Adrenal gland (tissue), 19 donors: ENCODE measurements at places on chromosomes 7 and 10.

- no peak for DNase-seq
Observed at GRCh38 chr7:28739826-28740225, 218.3 kb downstream of the TRIL start.

DNA sequence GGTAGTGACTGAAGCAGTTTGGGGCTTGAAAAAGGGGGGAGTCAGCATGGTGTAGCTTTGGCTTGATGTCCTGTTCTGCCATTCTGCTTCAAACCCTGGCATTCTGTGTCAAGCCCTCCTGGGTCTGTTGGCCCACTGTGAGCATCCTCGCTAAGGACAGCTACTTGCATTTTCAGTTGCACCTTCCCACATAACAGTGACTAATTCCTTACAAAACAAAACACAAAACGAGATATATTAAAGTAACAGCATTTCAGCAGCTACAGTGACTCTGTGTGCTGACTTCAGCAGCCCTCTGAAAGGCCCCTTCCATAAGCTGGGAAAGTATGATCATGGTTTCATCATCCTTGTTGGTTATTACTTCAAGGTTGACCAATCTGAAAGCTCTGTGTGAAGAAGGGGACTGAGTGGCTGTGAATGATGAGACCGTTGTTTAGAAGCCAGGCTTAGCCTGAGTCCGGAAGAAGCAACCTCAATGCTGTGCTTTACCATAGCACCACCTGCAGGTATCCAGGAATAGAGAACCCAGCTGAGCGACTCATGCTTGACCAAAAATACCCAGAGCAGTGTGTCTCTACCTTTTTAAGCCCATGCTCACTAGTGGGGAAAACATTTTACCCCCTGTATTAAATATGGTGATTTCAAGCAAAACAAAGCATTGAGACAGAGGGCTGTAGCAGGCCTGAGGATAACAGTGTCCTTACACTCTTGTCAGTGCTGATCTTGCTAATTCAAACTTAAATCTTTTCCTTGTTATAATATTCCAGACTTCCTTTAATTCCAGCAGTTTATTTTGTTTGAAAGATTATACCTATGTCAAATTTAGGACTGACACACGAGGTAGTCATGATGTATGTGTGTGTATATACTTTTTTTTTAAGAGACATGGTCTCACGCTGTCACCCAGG lies 42.6 kb upstream of the CC2D2B start:
- peak; percentile 38 for DNase-seq

DNA sequence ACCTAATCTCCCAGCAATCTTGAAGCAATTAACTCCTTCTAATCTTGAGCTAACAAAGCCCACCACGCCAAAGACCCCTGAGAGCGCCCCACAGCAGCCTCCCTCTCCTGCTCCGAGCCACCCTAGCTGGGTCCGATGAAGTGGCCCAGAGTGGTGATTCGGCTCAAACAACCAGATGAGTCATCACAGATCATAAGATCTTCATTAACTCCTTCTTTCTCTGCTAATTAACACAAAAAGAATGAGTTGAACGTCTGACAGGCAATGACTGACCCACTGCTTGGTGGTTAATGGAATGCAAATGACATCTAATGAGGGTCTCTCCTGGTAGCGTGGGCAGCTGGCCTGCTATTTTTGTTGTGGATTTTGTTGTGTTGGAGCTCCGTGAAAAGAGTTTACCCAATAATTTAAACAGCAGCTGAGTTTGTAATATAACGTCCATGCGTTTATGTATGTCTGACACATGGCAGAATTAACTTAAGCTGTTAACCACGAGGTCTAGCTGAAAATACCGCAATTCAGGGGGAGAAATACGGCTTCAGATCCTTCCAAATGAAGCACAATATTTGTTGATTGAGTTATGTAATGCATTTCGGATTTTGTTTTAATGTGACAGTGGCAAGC lies 161.4 kb downstream of the RAB11FIP2 start:
- no peak for DNase-seq

DNA sequence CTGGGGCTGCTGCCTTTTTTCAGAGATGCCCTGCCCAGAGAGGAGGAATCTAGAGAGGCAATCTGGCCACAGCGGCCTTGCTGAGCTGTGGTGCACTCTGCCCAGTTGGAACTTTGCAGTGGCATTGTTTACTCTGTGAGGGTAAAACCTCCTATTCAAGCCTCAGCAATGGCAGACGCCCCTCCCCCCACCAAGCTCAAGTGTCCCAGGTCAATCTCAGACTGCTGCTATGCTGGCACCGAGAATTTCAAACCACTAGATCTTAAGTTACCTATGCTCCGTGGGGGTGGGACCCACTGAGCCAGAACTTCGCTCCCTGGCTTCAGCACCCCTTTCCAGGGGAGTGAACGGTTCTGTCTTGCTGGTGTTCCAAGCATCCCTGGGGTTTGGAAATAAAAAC lies 77.2 kb downstream of the EXOC4 start:
- no peak for DNase-seq

- DNase-seq = no peak
Observed at GRCh38 chr7:50619684-50620083, 54.5 kb upstream of the DDC start.

- DNase-seq = no peak
Observed at GRCh38 chr10:101099901-101100300, 31.2 kb upstream of the TLX1 start.

- no peak for DNase-seq
Observed at GRCh38 chr7:18180685-18181084, 153.0 kb upstream of the PRPS1L1 start.

DNA sequence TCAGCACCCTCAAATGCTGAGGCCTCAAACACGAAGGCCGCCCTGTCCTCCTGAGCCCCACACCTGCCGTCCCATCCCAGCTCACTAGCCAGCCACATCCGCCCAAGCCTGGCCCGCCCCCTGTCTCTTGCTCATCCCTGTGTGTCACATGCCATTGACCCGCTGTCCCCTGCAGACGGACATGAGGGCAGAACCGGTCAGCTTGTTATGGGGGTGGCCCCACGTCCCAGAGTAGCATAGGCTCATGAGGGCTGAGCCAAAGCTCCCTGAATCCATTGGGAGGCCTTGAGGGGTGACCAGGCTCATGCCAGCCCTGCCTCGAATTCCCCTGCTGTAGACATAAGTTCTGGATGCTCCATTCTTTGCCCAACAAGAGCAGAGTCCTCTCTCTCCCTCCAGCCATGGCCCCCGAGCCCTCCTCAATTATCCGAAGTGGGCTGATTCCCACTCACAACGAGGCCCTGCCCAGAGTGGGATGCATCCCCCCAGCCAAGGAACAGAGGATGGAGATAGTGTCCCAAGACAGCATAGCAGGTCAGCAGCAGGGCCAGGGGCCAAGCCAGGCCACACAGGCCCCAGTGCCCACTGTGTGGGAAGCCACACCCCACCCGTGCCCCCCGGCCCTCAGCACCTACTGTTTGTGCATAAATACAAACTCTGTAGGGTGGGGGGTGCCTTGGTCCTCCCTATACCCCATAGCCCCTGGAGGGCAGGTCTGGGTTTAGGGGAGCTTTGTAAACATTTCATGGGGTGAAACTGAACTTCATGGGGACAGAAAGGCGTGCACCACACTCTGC lies 42.1 kb downstream of the EBF3 start:
- no peak for DNase-seq

DNA sequence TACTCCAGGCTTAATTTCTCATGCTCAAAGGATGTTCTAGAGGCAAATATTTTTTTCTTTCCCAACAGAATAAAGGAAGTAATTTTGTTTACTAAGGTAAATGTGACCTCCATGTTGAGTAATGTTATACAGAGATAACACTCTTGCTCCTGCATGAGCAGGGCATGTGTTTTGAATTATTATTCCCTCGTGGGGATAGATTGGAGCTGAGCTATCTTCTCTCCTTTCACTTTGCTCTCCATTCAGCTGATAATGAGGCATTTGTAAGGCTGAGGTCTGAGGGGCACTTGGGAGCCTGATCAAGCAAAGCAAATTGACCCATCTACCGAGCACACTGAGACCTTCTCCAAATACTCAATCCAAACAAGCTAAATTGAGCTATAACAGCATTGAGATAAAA lies 50.7 kb upstream of the GHITM start:
- DNase-seq = no peak

DNA sequence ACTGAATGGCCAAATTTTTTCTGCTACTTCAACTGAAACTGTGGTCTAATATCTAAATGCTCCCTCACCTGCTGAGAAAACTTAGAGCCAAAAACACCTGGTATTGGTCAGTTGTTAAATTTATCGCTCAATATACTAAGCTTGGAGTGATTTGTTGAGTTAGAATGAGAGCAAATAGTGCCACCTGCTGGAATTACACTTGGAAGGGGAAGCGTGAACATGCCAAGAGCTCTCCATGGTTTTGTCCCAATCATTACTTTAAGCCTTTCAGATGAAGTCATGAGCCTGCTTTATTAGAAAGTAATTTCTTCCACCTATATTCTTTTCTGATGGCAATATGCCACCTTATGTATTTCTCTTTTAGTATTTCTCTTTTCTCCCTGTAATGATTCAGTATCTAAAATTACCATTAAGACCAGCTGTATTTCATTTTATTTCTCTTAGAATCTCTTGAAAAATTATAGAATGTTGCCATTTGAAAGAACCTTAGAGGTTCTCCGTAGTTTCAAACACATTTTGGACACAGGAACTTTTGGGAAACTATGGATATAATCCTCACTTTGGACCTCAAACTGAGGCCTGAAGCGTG lies 447.8 kb upstream of the C7orf33 start:
- DNase-seq = peak; percentile 53

- no peak for DNase-seq
Observed at GRCh38 chr7:116957874-116958273, 4.6 kb downstream of the ST7 start.

DNA sequence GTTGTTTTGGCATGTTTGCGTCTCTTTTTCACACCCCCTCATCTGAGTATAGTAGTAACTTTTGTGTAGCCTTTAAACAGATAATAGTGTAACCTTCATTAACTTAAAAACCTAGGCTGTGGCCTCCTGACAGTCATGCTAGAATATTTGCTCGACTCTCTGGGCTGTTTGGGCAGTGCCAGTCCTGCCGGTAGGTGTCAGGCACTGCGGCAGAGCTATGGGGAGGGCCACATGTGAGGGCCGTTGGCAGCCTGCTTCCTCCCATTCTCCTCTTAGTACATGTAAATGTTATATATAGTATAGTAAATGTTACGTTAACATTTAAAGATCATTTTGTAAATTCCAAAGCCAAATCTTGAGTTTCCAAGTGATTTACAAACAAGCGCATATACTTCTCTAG lies 26.1 kb downstream of the BCCIP start:
- DNase-seq = no peak

- DNase-seq = no peak
Observed at GRCh38 chr7:1357601-1358271, 101.5 kb downstream of the MICALL2 start.

- DNase-seq = no peak
Observed at GRCh38 chr7:35011085-35011484, 26.2 kb downstream of the DPY19L1 start.

- DNase-seq = no peak
Observed at GRCh38 chr10:21166557-21167287, 269.6 kb upstream of the NEBL start.

DNA sequence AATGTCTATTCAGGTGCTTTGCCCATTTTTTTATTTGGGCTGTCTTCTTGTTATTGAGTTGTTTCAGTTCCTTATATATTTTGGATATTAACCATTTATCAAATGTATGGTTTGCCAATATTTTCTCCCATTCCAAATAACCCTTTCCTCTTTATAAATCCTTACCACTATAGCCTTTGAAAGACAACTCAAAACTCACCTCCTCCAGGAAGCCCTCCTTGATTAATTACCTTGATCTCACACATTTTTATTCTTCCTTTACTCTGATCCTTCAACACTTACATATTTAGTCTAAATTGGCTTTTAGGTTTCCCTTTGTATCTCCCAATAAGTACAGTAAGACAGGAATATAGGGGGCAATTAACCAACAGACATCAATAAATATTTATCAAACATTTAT lies 42.9 kb downstream of the NRCAM start:
- DNase-seq = no peak

DNA sequence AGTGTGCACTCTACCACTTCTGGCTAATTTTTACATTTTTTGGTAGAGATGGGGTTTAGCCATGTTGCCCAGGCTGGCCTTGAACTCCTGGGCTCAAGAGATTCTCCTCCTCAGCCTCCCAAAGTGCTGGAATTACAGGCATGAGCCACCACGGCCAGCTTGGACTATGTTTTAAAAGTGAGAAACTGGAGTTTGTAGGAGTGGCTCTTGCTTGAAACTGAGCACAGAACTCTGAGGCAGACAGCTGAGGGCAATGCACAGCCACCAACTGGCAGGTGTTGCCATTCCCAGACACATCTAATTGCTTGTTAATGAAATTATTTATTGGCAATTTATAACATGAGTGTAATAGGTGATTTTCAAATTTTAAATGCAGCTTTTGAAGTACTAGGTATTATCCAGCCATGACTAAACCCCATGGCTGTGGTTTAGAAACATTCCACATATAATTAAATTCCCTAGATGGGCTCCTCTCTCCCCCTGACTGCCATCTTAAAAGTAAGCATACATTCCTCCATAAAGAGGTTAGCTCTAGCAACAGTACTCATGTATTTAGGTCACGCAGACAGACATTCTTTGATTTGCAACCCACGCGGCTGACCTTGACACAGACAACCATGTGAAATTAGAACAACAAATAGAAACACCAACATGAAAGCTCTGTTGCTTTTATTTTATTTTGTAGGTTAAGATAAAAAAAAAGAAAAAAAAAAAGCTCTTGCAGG lies 19.8 kb downstream of the PANK1 start:
- DNase-seq = peak; percentile 57

- DNase-seq = no peak
Observed at GRCh38 chr10:97444212-97444611, 1.6 kb downstream of the EXOSC1 start.

GRCh38 chr10:124694481-124695220 lies 49.5 kb downstream of the FAM53B start:
- no peak for DNase-seq

DNA sequence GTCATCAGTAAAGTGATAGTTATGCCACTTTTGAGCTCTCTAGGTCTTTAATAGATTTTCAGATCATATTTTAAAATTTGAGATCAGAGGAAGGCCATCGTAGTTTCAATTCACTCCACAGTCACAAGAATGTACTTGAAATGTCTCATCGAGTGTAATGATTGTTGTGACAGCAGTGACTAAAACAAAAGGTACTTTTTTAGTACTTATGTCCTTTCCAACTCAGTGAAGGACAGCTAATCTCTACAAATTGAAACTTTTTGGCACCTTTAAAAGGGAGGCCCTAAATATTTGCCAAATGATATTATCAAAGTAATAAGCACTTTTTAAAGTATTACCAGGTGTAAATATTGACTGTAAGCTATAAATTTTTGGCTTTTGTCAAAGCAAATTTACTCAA lies 702.9 kb upstream of the GRM3 start:
- no peak for DNase-seq

DNA sequence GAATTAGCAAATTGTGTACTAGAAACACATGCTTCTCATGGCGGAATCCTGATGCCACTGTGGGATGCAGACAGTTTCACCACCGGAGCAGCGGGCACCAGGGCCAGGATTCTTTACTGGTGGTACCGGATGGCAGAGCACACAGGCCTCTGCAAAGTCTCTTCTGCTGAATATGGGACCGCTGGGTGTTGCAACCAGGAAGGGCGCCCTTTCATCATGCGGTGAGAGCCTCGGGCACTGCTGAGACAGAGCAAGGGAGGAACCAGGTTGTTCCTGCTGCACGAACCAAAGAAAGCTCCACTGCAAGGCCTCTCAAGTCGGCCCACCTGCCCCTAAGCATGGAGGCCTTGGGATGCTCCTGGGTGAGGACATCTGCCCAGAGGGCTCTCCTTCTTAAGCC lies 57.0 kb upstream of the NMT2 start:
- no peak for DNase-seq

GRCh38 chr7:37690206-37690605 lies 6.6 kb downstream of the GPR141 start:
- DNase-seq = no peak

GRCh38 chr7:152158801-152159587 lies 133.5 kb downstream of the GALNT11 start:
- DNase-seq = no peak
